LHCN-M2 (cell line): ENCODE measurements at places on chromosomes 2 and 18. TPM values are rescaled to one million over a fixed set of nuclear protein-coding genes. Genes with fewer than 3 reads are reported as not detected.

DNA sequence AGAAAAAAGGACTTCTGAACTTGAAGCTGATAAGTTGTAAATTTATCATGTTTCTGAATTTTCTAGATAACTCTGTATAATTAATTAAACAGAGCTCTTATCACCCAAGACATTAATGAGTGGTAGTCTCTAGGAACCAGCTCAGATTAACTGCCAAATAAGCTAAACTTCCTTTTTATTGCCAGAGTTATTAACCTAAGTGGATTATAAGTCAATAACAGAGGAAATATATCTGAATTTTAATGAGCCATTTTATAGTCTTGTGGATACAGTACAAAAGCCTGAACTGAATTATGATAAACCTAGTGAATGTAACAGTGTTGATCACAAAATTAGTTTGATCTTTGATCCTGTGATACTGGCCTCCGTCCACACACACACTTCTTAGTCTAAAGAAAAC lies 111.5 kb downstream of the COMMD1 start:
- DNase-seq, result no peak

DNA sequence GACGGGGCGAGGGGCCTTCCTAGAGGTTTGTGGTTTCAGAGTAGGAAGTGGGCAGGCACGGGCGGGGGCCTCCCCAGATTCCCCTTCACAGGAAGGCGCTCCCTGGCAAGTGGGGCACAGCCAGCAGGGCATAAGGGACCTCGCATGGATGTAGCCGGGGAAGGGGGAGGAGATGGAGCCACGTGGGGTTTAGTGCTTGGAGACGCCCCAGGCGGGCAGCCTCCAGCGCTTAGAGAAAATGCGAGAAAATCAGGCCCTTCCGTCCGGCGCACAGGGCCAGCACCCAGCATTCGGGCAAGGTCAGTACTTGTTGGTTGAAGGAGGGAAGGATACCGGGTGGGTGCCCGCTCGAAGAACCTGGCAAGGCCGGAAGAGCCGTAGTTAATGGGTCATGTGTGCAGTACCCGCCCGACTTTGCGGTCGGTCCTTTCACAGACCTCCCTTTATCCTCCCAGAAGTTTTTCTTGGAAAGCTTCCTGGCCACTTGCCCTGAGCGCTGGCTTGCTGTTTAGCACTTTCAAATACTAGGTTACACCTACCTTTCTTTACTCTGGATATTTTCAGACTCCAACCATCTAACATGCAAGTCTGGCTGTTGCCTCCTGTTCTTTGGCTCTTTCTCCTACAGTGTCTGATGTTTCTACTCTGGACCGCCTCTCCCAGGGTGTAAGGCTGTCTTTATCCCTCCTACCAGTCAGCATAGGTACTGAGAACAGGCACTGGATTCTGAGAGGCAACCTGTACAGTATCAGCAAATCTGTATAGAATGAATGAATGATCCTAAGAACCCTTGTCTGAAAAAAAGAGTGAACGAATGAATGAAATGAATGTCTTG lies 78.1 kb downstream of the CIB4 start:
- no peak for DNase-seq

ST6GAL2 gene
- not detected in 2 replicates for total RNA-seq

HJURP gene
- total RNA-seq, result 123 and 124 TPM in 2 replicates

CLEC4F gene
- not detected in 2 replicates for total RNA-seq

- peak; percentile 34 for DNase-seq
Observed at GRCh38 chr2:62306751-62307468, 111.0 kb downstream of the B3GNT2 start.

DNA sequence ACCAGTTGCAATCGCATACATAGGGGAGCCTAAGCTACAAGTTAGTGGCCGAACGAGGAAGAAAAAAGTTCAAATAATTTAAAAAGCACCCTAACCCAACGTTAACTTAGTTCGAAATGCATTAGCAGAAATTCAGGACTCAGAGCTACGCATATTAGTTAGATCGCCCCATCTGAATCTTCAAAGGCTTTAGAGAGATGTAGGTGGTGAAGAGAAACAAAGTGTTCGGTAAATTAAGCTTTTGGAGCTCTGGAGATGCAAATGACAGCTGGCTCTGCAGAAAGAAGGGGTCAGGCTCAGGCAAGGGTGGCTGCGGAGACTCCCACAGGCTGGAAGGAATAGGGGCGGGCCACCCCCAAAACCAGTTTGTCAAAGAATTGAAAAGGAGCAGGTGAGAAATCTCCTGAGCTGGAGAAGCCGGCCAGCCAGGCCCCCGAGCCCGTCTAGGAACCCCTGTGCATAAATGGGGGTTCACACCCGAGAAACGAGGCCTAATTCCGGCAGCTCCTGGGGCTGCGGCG lies 621 bp downstream of the TXNL1 start:
- peak; percentile 6 for DNase-seq

CCBE1 gene
- 54.9 and 92.6 TPM in 2 replicates for total RNA-seq

- no peak for DNase-seq
Observed at GRCh38 chr2:79453918-79454317, 58.9 kb upstream of the CTNNA2 start.

DNA sequence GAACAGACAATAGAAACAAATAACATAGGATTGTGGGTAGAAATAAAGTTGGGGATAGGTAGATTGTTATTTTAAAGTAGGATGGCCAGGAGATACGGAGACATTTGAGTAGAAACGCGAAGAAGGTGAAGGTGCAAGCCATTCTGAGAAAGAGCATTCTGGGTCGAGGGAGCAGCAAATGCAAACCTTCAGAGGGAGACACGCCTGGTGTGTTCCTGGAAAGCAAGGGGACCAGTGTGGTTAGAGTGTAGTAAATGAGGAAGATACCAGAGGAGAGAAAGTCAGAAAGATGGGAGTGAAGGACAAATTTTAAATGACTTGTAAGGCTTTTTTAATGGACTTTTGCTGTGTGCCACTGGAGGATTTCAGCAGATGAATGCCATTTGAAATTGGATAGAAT lies 1.7 kb downstream of the CYP20A1 start:
- DNase-seq, result no peak

GKN1 gene
- total RNA-seq, result not detected in 2 replicates

DNAJC5G gene
- total RNA-seq, result not detected in 2 replicates

- peak; percentile 92 for DNase-seq
Observed at GRCh38 chr2:162113776-162114168, 38.3 kb downstream of the GCG start.

GRCh38 chr2:130949954-130950353 lies 113.2 kb downstream of the ARHGEF4 start:
- DNase-seq, result no peak

DNA sequence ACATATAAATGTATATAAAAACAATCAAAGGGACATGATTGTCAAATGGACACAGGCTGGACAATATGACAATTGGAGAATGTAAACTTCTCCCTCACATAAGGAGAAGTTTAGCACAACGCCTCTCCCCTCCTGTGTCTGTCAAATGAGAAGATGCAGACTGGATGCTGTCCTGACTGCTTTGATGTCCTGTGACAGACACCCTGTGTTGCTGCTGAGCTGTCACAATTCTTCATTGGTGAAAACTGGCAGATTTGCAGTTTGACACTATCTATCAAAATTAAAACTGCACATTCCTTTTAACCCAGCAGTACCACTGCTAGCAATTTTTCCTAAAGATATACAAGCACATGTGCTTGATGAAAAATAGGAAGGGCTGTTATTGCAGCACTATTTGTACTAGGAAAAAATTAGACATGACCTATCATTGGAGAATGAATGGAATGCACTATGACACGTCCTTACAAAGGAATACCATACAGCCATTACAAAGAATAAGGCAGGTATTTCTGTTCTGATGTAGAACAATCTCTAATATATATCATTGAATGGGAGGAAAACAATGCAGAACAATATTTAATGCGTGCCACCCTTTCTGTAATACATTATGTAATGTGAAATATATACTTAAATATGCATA lies 12.4 kb downstream of the DPYSL5 start:
- DNase-seq, result no peak

DNA sequence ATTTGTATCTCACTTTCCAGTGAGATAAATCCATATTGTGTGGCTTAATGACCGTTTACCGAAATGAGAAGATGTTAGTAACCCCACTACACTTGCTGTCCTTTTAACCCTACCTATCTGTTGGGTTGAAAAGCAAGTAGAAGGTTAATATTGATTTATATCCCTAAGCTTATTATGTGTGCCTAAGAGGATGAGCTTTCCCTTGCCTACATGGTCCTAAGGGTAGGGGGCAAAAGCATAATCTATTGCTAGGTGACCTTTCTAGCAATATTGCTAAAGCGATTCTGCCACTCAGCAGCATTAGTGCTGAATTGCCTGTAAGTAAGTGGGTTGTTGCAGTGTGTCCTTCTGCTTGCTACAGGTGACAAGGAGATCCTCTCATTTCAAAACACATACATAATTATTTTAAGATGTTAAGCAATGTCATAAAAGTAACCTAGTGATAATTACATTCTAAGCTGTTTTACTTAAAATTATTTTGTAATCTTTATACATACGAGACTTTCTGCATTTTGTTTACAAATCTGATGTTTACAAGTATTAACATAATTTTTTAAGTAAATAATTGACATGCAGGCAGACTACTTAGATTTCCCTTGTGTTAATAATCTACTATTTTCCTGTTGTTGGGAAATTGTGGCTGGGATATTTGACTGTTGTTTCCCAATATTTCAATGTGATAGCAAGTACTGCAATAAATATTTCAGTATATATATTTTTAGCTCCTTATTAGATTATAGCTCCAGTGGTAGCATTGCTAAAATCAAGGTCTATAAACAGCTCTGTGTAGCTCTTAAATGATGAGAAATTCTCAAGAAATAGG lies 49.1 kb upstream of the CABYR start:
- DNase-seq, result no peak

GRCh38 chr2:211455216-211455841 lies 898.9 kb downstream of the CPS1 start:
- DNase-seq, result peak; percentile 33
